HT-29 (cell line): ENCODE measurements at places on chromosomes 16 and 17. TPM values are rescaled to one million over a fixed set of nuclear protein-coding genes. Genes with fewer than 3 reads are reported as not detected.

DNA sequence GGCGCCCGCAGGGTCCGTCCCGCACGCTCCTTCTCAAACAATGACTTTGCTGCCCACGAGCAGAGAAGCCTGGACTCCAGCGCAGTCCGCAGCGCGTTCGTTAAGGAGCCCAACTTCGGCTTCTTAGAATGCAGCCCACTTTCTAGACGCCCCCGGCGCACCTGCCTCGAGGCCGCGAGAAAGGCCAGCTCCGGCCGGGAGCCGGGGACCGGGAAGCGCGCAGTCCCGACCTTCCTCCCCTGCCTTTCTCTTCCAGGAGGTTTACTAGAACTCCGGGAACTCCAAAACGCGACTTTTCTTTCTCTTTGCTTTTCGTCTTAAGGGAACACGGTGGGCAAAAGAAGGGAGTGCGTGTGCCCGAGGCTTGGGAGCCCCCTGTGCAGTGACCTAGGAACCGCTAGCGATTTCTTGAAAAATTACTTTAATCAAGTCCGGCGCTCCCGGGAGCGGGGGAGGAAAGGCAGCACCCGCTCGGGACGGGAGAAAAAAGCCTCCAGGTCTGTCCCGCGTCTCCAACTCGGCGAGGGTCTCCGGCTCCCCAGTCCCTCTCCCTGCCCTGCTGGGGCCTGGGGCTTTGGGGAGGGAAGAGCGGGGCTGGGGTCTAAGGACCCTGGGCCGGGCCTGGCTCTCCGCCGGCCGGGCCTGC lies 2.6 kb downstream of the HNF1B start:
- no peak for DNase-seq

GRCh38 chr16:10188236-10188635 lies 6.0 kb upstream of the GRIN2A start:
- no peak for DNase-seq

- DNase-seq = no peak
These were observed 20.3 kb upstream of the GLIS2 start for GRCh38 chr16:4295581-4295980.

Gene ORAI3
- 16.9 and 22.9 TPM in 2 replicates for total RNA-seq
